ENCODE measurements at places on chromosomes 2 and 18.

DNA sequence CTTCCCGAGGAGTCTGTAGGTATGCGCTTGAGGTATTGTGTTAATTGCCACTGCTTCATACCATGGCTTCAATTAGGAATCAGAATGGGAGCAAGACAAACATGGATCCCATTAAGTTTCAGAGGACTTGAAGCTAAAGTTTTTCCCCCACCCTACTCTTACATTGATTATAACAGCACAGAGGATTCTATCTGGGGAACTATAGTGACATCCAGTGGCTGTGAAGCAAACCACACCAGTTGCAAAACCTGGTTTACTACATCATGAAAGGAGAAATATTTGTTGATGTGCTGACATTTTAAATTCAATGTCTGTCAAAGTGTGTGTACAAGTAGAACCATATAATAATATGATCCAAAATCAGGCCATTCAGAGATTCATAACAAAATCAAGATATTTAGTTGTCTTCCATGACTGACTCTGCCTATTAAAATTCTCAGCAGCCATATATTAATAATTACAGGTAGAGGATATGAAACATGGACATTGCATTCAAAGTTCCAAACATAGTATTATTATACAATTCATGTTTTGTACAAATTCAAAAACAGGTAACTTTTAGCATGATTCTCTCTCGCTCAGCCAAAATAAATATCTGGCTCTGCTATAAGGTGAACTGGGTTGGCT is 82.9 kb downstream of the GRB14 start:
- DNase-seq: peak; percentile 40

DNA sequence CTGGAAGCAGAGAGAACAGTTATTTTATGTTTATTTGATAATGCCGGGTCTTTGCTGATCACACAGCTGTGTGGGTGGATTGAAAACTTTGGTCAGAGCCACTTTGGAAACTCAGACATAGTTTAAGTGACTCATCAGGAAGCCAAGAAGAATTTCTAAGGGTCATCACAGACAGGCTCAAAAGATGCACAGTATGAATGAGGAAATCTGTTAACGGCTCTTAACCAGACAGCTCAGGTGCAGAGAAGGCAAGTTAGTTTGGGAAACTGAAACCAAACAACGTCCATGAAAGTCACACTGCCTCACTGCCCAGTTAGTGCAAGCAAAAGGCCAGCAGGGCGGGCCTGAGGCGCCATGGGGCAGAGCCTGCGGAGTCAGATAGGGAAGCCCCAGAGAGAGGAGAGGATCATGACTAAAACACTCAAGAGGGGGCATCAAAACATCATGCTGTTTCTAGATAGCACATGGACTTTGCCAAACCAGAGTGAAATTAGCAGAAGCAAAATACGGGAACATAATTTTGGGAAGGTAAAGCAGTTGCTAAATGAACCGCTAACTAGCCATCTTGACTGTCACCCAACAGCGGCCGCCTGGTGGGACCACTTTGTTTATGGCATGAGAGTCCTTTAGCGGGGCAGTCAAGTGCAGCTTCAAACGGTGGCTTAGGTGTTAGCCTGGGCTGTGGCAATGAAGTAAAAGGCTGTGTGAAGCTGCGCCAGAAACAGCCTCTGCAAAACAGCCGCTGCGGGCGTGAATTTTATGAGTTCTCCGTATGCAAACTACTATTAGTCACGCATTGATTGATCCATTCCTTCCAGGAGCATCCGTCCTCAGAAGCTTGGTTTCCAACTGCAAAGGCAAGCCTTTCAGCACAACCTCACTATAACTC is 101.2 kb downstream of the KCTD18 start:
- peak; percentile 91 for DNase-seq

- no peak for DNase-seq
Observed at GRCh38 chr2:191127235-191127634, 23.6 kb downstream of the STAT4 start.

DNA sequence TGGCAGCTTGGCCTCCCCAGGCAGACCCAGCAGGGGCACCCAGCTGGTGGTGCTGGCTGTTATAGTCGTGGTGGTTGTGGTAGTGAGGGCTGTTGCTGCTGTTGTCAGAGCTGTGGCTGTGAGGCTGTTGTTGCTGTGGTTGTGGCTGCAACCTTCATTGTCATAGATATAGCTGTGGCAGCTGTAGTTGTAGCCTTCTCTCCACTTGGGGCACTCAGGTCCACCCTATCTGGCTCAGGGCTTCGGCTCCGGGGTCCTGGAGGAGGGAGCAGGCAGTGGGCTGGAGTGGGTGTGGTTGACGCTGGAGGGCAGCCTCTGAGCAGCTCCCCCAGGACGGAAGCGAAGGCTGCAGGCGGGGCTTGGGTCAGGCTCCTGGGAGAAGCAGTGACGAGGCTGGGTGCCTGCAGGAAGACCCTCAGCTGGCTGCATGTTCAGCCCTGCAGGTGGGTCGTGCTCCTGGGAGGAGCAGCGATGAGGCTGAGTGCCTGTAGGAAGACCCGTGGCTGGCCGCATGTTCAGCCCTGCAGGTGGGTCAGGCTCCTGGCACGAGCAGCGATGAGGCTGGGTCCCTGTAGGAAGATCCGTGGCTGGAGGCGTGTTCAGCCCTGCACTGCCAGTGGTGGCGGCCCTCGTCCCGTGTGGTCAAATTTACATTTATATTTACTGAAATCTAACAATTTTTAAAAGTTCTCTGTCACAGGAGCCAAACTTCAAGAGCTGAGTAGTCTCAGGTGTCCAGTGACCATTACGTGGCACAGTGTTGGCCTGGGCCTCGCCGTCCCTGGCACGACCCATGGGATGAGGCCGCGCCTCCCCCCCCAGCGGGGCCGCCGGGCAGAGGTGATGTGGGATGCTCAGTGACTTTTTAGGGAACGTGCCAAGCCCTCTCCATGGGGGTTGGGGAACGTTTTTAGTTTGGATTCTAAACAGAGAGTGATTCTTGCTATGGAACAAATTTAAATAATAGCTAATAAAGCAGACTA is 79.2 kb upstream of the PXDN start:
- no peak for DNase-seq

- DNase-seq: no peak
Observed at GRCh38 chr2:16726147-16726546, 60.5 kb upstream of the CYRIA start.

- peak; percentile 71 for DNase-seq
Observed at GRCh38 chr2:135820003-135820618, 16.9 kb downstream of the LCT start.

DNA sequence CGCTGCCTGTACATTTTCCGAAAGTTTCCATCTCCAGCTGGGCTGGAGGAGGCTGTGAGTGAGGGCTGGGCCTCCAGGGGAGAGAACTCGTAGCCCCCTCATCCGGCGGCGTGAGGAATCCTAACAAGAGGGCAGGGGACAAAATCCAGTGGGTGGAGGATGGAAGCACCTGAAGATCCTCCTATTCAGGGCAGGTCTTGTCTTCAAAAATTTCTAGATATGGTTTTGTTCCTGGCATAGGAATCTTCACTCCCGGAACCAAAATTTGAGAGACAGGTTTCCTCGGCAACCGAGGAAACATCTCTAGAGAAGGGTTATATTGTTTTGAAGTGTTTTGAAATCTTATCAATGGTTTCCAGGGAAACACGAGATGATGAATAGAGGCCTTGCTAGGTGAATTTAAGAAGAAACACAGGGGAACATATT is 136.7 kb downstream of the SH3BP4 start:
- DNase-seq: no peak

DNA sequence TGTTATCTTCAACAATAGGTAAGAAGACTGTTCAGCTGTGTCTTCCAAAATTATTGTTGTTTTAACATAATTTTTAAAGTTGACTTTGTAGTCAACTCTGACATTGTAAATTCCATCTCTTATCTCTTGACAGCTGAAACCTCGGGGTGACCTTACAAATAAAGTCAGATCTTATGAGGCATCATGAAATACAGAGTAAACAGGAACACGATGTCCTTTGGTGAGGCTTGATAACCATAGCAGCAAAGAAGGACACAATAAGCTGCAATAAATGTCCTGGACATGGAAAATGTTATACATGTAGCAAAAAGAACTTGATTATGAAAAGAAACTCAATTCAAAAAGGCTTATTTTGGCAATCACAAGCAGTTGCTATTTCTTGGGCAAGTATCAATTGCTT is 618.9 kb upstream of the SLC39A10 start:
- no peak for DNase-seq

DNA sequence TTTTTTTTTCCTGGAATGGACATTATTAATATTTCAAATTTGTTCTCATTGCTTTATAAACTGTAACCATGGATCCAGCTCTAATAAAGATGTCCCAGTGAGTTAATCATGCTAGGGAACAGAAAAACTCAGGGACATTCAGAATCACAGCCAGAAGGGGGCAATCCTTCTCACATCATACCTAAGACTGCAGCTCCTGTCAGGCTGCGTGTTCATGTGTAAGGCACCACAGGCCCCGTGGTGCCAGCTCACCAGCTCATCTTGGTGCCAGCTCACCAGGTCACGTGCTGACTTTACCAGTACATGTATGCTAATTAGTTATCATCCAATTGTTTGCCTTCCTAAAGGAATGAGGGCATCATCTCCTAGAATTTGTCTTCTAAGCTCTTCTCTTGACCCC is 84.7 kb upstream of the NEDD4L start:
- peak; percentile 60 for DNase-seq

DNA sequence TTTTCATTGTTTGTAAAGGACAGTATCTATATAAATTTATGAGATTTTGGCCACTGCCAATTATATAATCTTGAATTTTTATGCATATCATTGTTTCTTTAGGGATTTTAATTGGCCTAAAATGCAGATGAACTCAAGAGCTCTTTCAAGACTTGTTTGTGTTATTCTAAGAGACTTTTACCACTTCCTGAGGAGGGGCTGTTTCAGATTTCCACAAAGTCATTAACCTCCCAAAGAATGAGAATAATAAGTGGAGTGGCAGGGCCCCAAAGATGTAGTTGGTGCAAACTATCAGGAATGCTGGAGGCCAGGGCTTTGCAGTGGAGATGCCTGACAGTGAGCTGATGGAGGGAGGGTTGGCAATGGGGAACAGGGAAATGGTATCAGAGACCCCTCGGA is 15.5 kb upstream of the ACVR1 start:
- no peak for DNase-seq

DNA sequence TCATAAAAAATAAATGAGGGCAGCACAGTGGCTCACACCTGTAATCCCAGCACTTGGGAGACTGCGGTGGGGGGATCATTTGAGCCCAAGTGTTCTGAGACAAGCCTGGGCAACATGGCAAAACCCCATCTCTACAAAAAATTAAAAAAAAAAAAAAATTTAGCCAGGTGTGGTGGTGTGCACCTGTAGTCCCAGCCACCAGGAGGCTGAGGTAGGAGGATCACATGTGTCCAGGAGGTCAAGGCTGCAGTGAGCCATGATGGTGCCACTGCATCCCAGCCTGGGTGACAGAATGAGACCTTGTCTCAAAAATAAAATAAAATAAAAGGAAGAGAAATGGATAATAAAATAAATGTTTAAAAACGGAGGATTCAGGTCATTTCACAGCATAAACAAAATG is 113.5 kb downstream of the ATAD2B start:
- no peak for DNase-seq

- peak; percentile 40 for DNase-seq
Observed at GRCh38 chr2:220192994-220193753, 565.7 kb downstream of the SLC4A3 start.

- peak; percentile 17 for DNase-seq
Observed at GRCh38 chr2:165440367-165440766, 29.1 kb upstream of the CSRNP3 start.

DNA sequence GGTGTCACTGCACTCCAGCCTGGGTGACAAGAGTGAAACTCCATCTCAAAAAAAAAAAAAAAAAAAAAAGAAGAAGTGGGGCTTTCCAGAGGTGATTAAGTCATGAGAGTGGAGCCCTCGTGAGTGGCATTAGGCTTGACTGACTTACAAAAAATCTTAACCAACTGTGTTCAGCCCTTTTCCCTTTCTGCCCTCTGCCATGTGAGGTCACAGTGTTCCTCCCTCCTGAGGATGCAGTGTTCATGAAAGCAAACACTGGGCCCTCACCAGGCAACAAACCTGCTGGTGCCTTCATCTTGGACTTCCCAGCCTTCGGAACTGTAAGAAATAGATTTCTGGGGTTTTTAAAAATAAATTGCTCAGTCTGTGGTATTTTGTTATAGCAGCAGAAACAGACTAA is 37.0 kb upstream of the METTL21A start:
- DNase-seq: no peak

GRCh38 chr18:13370995-13371625 is 152.6 kb downstream of the LDLRAD4 start:
- no peak for DNase-seq

DNA sequence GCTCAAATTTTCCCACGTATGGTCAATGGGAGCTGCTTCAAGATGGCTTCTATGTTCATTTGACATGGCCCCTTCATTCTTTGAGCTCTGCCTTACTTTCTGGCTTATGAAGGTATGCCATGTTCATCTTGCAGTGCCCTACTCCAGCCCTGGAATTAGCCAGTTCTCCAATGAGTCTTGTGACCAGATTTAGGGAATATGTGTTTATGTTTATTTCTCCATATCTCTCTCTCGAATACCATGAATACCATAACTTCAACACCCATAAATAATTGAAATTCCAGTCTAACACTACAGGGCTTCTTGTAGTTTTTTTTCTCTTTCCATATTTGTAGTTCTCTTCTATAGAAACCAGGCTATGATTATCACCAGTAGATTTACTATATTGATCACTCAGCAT is 39.7 kb downstream of the EPB41L5 start:
- DNase-seq: peak; percentile 72

- no peak for DNase-seq
Observed at GRCh38 chr18:80166725-80167124, 57.7 kb downstream of the ADNP2 start.

GRCh38 chr2:8438476-8438875 is 243.4 kb upstream of the ID2 start:
- no peak for DNase-seq

GRCh38 chr18:2981212-2981728 is 31.7 kb downstream of the LPIN2 start:
- DNase-seq: peak; percentile 94

DNA sequence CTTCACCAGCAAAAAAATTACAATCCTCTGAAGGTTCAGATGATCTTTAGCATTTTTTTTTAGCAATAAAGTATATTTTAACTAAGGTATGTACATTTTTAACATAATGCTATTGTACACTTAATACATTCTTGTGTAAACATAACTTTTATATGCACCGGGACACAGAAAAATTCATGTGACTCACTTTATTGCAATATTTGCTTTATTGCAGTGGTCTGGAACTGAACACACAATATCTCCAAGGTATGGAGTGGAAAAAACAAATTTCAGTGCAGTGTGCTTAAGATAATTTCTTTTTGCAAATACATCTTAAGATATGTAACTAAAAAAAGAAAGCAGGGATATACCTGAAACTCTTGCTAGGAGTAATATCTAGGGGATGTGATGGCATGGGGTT is 5.1 kb upstream of the TWSG1 start:
- no peak for DNase-seq

- peak; percentile 21 for DNase-seq
Observed at GRCh38 chr2:241673797-241674725, 12.6 kb downstream of the DTYMK start.

- DNase-seq: no peak
Observed at GRCh38 chr2:191836471-191836852, 10.4 kb downstream of the CAVIN2 start.

All from EL (cell line).